ENCODE measurements at places on chromosomes 6 and 20.
A peak's percentile ranks its signal among the peaks of the same experiment; 100 is the strongest.

DNA sequence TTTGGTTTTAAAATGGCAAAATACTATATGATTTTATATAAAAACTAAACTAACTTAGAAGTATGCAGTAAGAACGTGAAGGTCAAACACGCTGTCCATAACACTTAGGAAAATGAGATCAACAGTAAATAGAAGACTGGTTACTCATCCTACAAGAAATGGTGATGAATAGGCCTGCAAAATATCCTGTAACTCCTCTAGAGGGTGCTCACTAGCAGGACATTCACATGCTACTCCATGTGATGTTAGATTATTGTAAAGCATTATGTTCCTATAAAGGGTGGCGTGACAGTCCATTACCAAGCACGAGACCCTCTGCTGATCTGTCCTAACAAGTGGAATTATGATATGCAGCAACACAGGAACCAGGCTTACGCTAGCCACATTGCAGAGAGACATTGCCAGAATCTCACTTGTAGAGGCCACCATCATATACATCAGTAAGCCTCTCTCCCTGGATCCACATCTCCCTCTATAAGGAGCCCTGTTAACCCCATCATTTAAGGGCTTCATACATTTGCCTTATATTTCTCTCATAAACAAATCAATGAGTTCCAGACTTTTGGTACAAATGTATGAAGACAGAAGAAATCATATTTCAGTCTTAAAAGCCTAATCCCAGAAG is 18.0 kb upstream of the DEFB129 start:
- DNase-seq = peak; percentile 76

GRCh38 chr20:37316116-37316774 is 26.8 kb downstream of the MANBAL start:
- DNase-seq = no peak

DNA sequence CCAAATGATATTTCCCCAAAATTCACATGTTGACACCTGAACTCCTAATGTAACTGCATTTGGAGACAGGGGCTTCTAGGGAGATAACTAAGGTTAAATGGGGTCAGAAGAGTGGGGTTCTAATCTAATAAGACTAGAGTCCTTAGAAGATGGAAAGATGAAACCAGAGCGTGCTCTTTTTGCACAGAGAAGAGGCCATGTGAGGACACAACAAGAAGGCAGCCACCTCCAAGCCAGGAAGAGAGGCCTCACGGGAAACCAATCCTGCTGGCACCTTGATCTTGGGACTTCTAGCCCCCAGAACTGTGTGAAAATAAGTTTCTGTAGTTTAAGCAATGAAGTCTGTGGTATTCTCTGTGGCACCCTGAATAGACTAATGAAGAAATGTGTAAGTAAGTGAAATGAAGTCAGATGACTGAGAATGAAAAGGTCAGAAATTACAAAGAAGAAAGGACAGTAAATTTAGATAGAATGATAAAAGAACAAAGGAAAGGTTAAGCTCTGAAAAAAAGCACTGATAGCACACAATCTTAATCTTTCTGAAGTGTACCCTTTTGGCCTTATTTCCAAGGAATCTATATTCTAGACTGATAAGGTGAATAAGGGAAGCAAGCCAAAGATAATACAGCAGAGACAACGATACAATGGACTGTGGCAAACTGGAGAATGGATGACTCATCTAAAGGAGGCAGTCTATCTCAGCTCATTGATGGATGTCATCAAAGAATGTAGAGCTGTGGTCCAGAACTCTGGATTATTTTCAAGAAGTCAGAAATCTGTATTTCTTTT is 110.4 kb downstream of the MYB start:
- DNase-seq = peak; percentile 34

- no peak for DNase-seq
Measured at GRCh38 chr6:106823732-106824351, 150.7 kb downstream of the CD24 start.

DNA sequence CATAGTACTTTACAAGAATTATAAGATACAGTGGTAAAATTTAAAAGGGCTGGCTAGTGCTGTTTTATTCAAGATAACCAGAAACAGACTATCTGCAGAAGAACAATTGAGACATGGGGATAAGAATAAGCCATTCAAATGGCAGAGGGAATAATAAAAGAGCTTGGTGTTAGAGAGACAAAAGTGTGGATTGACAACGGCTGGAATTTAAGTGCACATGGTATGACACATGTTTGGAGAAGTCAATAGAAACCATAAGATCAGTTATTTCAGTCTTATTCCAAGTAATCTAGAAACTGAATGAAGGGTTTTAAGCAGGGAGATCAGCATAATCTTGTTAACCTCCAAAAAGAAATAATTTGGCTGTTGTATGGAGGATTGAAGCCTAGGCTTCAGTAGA is 1205.5 kb upstream of the CITED2 start:
- no peak for DNase-seq

- no peak for DNase-seq
Measured at GRCh38 chr6:139640921-139641320, 266.5 kb upstream of the CITED2 start.

- no peak for DNase-seq
Measured at GRCh38 chr6:53005663-53006250, 10.7 kb upstream of the GSTA4 start.

DNA sequence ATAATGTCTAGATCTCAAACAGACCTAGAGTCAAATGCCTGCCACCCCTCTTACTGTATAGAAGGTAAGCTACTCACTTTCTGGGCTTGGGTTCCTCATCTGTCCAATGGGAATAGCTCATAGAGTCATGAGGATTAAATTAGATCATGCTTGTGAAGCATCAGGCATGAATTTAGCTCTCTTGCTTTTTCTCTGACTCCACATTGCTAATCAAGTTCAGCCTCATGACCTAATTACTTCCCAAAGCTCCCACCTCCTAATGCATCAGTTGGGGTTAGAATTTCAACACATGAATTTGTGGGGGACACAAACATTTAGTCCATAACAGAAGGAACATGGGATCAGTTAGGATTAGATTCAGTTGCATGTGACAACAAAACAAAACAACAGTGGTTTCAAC is 4.6 kb upstream of the DDX27 start:
- DNase-seq = no peak

DNA sequence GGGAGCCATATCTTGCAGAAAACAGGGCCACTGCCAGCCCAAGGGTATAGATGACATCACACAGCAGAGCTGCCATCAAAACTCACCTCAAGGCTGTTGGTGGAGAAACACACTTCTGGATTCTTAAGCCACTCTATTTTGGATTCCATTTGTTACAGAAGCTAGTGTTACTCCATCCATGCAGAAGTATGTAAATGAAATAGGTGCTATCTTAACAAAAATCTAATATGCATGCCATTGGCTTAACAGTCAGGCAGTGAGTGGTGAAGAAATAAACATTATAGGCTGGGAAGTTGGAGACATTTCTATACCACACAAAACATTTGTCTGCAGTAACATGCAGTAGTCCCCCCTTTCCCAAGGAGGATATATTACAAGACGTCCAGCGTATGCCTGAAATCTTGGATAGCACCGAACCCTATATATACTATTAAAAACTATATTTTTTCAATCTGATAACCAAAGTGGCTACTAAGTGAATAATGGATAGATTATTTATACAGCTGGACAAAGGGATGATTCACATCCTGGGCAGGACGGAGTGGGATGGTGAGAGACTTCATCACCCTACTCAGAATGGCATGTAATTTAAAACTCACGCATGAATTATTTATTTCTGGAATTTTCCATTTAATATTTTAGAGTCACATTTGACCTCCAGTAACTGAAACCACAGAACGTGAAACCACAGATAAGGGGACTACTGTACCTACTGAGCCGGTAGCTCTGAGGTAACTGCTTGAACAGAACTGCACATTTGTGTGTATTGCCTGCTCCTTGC is 160.0 kb upstream of the PLN start:
- DNase-seq = peak; percentile 93

DNA sequence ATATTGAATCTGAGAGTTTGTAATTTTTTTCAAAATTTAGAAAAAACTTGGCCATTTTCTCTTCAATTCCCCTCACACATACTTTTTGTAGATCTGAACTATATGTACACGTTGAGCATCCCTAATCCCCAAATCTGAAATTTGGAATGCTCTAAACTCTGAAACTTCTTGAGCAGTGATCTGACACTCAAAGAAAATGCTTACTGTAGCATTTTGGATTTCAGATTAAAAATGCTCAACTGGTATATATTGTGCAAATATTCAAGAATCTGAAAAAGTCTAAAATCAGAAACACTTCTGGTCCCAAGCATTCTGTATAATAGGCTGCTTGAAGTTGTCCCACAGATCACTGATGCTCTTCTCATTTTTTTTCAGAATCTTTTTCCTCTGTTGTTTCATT is 78.8 kb upstream of the ZBTB24 start:
- DNase-seq = no peak

- no peak for DNase-seq
Measured at GRCh38 chr20:56483970-56484369, 15.5 kb downstream of the RTF2 start.

DNA sequence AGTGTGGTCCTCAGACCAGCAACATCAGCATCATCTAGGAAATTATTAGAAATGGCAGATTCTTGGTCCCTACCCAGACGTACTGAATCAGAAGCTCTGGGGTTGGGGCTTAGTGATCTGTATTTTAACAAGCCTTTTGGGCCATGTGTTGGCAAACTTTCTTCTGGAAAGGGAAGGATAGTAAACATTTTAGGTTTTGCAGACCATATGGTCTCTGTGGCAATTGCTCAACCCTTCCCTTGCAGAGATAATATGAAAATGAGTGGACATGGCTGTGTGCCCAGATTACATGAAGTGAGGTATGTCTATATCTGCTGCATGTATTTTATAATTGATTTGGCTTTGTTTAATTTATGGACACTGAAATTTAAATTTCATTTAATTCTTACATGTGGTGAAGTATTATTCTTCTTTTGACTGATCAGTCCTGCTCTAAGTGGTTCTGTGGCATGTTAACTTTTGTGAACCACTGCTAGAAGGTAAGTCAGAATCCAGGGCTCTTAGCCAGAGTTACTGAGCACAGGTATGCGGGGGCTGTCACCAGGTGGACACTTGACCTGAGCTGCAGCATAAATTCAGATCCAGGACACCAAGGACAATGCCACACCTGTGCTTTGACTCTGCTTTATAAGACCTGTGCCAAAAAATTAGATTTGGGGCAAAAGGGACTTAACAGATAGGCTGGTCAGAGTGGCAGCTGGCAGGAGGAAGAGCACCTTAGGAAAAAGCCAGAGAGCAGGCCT is 43.2 kb downstream of the LY86 start:
- DNase-seq = peak; percentile 11

GRCh38 chr20:52399352-52399751 is 207.8 kb upstream of the ZFP64 start:
- no peak for DNase-seq

- DNase-seq = no peak
Measured at GRCh38 chr6:24738741-24739140, 19.8 kb upstream of the C6orf62 start.

- DNase-seq = no peak
Measured at GRCh38 chr6:7747433-7747832, 21.5 kb downstream of the BMP6 start.

DNA sequence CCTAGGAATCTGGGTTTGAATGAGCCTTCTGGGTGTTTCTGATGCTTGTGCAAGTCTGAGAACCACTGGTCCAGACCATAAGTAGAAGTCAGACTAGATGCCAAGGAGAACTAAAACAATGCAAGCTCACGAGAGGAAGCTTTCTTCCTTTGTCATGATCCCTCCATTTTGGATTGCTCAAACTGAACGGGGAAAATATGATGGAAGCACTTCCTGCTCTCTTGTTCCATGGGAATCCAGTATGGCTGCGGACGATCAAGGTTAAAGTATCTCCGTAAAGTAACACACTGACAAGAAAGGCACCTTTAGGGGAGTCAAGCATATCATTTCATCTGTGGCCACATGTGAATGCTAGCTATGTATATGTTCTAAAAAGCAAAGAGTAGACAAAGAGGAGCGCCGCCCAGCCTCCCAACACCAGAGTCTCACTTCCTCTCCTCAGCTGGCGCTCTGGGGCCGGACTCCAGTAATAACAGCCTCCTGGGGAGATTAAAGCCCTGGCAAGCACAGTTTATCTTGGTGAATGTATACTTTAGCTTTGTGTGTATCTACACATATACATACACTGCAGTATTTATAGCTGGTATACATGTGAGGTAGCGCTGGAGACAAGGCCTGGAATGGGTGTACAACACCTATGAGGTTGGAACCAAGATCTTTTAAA is 88.1 kb downstream of the FOXC1 start:
- DNase-seq = no peak

DNA sequence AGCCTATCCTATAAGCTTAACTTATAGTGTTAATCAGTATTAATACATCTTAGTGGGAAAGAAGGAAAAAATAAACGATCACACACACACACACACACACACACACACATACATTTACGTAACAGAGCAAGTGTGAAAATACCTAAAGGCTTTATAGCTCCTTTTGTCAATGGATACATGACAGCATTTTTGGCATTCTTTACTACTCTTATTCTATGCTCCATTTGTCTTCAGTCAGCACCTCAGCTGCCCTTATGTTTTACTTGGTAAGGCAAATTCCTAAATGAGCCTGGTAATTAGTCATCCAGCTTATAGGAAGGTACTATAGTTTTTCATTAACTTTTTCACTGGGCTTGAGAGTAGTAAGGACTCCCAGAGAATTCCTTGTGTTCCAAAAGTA is 25.1 kb upstream of the SLC17A3 start:
- DNase-seq = no peak

GRCh38 chr6:14818422-14818884 is 427.4 kb upstream of the JARID2 start:
- no peak for DNase-seq

- DNase-seq = no peak
Measured at GRCh38 chr6:46291275-46291633, 120.5 kb upstream of the ENPP5 start.

DNA sequence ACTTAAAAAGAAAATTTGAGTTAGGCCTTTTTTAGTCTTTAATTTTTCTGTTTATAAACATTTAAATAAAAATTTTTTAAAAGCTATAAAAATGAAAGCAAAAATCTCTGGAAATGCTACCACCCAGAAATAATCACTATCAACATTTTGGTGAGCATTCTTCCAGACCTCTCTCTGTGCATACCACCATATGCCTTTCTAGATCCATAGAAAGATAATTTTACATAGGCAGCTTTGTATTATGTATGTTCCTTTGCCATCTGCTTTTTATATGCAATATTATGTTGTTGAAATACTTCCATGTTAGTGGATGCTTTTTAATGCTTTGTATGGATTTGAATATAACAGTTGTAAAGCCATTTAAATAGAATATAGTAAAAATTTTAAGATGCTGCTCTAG is 496.7 kb upstream of the HTR1E start:
- DNase-seq = no peak

GRCh38 chr6:134190883-134191282 is 127.0 kb downstream of the SGK1 start:
- DNase-seq = no peak

- DNase-seq = no peak
Measured at GRCh38 chr6:44668391-44668930, 281.0 kb downstream of the CDC5L start.

DNA sequence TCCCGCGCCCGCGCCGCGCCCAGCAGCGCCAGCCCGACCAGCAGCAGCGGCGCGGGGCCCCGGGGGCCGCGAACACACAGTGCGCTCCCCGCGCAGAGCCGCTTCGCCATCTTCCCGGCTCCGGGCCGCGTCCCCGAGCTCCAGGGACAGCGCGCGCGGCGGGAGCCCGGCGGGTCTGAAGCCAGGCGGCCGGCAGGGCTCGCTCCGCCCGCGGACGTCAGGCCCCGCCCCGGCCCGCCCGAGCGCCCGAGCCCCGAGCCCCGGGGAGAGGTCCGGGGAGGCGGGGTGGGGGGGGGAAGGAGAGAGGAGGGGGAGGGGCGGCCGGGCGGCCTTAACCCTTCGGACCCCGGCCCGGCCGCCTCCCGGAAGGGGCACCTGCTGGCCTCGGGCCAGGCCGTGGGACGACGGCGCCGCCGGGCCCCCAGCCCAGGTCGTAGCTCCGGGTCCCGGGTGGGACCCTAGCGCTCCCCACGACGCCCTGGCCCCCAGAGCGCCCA is at the start of gene LAMA5:
LAMA5 (minus strand) TSS at position 177 of the 497 bp plus-strand sequence; CDS start at position 110, 67 bp downstream.
- peak; percentile 52 for DNase-seq
